Inflammatory macrophage treated with lipopolysaccharide for 4 hours (primary cell): ENCODE measurements at places on chromosomes 12 and 14.
A peak's percentile ranks its signal among the peaks of the same experiment; 100 is the strongest.

DNA sequence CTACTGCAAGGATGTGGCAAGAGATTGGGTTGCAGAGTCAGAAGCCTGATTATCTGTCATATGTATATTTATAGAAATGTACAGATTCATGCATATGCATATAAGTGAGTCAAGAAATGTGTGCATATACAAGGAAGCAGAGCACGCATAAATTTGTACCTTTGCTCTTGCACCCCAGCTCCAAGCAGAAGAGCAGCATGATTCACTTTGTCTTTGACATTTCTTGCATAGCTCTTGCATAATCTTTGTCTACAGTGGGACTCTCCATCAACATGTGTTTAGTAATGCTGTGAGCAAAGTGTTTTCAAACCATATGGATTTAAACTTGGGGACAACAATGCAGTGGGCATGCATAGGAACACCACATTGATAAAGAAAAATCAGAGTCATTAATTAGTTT, 330.7 kb upstream of the DCN start:
- no peak for DNase-seq

- no peak for DNase-seq
Measured at GRCh38 chr12:127717278-127717677, 549.7 kb upstream of the TMEM132C start.

GRCh38 chr14:53493320-53493719, 340.2 kb upstream of the DDHD1 start:
- DNase-seq = no peak

GRCh38 chr12:28172434-28173030, 17.7 kb upstream of the CCDC91 start:
- DNase-seq = no peak

DNA sequence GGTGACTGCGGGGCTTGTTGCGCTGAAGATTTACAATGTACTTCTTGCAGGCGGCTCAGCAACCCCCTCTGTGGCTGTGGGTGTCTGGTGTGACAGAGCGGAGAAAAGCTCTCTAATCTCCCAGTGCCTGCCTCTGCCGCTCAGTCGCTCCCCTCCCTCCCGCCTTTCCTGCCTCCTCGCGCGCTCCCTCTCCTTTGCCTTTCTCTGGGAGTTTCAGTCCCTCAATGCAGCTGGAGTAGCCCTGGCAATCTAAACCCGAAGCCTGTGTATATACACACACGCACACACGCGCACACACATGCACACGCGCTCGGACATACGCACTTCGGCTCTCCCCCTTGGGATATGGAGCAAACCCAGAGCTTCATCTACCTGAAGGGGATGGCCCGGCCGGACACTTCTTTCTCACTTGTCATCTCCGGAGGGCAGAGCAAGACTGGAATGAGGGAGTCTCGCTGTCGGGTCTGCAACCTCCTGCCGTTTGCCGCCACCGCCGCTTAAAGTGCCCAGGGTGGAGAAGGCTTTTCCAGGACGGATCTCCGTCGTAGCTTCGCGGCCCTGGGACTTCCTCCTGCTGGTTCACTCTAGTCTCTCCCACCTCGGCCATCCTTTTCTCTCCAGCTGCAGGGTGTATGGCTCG, 599 bp upstream of the TRHDE start:
- DNase-seq = no peak

- peak; percentile 57 for DNase-seq
Measured at GRCh38 chr14:35687335-35687939, 121.7 kb downstream of the RALGAPA1 start.

- DNase-seq = peak; percentile 42
Measured at GRCh38 chr14:24674204-24674970, 40.4 kb upstream of the GZMB start.

DNA sequence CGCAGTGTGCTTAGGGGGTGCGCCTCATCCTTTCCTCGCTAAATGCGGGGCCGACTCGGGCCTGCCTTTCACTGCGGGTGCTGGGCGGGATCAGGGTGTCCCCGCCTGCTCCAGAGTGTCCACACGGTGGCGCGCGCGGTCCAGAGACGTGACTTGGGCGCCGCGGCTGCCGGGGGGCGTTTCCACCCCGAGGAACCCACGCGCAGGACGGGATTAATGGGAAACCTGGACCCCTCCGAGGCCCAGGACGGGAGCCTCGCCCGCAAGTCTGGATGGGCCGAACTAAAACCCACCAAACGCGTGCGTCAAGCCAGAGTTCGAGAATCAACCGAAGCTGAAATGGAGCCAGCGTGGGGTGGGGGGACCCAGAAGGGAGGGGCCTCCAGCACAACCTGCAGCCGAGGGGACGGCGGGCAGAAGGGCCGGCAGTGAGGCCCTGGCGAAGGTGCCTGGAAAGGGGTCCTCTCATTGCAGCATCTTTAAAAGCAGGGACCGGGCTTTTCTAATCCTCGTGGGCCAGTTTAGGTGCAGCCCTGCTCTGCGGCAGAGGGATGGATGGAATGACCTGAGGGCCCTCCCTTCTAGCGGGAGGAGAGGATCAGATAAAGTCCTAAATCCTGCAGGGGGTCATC, 93.3 kb downstream of the NINJ2 start:
- peak; percentile 68 for DNase-seq

GRCh38 chr14:67971627-67972625, 152.3 kb downstream of the RAD51B start:
- DNase-seq = no peak

DNA sequence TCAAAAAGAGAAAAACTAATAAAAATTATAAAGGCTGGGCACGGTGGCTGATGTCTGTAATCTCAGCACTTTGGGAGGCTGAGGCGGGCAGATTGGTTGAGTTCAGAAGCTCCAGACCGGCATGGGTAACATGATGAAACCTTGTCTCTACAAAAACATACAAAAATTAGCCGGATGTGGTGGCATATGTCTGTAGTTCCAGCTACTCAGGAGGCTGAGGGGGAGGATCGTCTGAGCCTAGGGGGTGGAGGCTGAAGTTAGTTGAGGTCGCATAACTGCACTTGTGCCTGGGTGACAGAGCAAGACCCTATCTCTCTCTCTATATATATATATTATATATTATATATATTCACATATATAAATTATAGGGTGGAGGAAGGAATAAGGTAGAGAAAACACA, 32.5 kb upstream of the ANO2 start:
- DNase-seq = no peak

DNA sequence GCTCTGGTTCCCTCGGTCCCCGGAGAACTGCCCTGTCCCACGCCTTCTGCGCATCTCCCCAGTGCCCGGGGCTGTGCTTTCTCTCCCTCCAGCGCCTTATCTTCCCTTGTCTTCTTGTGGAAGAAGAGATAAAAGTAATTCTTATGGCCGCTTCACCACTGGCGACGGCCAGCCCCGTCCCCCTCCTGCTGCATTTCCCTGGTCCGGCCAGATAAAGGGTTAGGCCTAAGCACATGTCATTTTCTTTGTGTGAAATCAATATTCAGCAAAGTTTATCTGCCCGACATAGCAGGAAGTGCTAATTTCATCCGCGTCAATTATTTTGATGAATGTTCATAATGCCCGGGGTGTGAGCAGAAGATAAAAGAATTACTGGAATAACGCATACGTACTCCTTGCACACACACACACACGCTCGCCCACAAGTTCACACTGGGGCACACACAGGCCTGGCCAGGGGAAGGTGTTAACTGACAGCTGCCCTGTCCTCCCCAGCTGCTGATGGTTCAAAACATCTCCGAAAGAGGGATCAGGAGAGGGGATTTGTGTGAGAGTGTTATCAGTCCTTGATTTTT, 177.7 kb upstream of the LHX5 start:
- DNase-seq = no peak

DNA sequence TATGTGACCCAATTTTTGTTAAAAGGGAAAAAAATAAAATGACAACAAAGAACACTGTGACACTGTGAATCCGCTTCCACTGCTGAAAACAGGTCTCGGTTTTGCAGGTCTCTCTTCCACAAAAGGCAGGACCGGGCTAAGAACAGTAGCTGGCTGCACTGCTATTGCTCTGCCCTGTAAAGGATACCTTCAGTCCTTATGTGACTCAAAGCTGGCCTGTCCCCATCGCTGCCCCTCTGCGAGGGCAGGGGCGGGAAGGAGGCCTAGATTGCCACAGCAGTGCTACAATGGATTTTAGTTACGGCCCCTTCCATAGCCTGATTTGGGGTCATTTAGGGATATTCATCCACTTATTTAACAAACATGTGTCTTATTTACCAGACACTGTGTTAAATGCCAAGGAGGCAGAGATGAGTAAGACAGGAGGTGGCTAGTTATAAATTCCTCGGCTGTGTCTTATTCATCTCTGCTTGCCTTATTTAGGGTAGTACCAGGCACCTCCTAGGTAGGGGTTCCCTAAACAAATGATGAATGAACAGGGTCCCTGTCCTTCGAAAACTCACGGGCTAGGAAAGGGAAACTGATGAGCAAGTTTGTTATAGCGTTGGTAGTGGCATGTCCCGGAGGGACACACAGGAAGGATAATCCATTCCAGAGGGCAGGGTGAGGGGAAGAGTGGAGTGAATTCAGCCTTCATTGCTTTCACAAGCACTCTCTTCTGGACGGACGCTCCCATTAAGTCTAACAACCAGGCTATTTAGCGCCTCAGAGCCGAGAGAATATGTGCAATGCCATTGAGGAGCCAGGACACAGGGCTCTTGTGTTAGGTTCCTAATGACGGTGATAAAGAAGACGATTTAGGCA, 73.3 kb downstream of the EID3 start:
- DNase-seq = no peak

DNA sequence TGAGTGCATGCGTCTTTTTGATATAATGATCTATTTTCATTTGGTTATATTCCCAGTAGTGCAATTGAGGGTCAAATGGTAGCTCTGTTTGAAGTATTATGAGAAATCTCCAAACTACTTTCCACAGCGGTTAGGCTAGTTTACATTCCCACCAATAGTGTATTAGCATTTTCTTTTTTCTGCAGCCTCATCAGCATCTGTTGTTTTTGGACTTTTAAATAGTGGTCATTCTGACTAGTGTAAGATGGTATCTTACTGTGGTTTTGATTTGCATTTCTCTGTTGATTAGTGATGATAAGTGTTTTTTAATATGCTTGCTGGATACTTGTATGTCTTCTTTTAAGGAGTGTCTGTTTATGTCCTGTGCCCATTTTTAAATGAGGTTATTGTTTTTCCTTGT, 3.7 kb upstream of the KLRC1 start:
- no peak for DNase-seq

DNA sequence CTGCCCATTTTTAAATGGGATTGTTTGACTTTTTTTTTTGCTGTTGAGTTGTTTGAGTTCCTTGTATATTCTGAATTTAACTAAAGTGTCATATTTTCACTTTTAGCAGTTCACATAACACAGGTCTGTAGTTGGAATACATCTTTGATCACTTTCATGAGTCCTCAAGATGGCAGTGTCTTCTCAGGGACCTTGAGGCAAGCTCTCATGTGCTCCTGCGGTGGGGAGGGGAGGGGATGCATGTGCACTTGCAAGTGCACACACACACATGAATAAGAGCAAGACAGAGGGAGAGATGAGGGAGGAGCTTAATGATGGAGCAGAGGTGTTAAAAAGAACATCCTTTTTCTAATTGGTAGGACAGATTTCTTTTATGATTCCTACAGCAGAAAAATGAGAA, 291.4 kb upstream of the OR4E1 start:
- DNase-seq = no peak

GRCh38 chr12:27604431-27604830, 80.4 kb downstream of the PPFIBP1 start:
- DNase-seq = no peak

DNA sequence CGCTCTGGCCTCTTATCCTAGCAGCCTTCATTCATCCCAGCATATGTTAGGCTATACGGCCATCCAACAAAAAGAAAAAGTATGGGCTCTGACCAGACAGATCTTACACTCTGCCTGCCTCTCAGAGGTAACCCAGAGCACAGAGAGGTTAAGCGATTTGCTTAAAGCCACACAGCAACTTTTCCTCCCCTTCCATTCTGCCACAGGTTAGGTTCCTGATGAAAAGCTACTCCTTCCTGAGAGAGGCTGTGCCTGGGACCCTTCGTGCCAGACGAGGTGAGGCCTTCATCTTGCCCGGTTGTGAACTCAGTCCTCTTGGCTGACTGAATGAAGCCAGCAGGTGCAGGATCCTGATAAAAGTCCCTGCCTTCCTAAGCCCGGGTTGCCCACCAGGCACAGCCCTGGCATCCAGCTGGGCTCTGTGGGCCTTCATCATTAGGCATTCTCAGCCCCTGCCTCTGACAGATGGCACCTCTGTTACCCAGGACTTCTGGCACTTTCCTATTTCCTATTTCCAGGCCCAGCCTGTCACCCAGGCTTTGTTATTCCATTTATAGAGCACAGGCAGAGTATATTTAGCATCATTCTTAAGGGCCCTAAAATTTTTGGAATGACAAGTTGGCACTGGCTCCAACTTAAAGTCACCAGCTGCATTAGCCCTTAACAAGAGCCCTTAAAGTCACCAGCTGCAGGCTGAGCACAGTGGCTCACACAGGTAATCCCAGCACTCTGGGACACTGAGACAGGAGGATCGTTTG, 12.8 kb downstream of the SOAT2 start:
- no peak for DNase-seq

GRCh38 chr12:26086936-26087335, 37.9 kb downstream of the BHLHE41 start:
- peak; percentile 91 for DNase-seq

- no peak for DNase-seq
Measured at GRCh38 chr14:63045234-63045611, at the start of gene KCNH5. Gene KCNH5 (minus strand): TSS chr14:63045458. CDS start chr14:63045186, 272 bp downstream.

DNA sequence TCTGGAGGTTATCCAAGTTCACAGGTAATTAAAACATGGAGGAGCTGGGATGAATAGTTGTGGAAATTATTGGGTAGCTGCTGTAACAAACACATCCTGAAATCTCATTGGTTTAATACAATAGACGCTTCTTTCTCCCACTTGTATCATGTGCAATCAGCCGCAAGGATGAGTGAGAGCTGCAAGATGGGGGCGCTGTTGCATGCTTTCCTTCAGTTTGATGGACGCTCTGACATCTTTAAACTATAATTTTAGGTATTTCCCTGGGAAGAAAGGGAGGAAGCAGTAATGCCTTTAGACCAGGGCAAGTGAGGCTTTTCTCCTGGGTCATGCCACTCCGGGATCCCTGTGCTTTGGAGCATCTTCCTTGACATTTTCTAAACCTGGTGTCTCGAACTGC, 178.7 kb downstream of the PAWR start:
- DNase-seq = no peak
